ENCODE measurements at places on chromosomes 11 and 22. TPM values are rescaled to one million over a fixed set of nuclear protein-coding genes. Genes with fewer than 3 reads are reported as not detected.

GRCh38 chr11:23540101-23540561 lies 679.9 kb upstream of the CCDC179 start:
- peak; percentile 34 for DNase-seq

HORMAD2 gene
- not detected for total RNA-seq

GRCh38 chr22:19289475-19290161 lies 1.9 kb downstream of the CLTCL1 start:
- no peak for DNase-seq

LGR4 gene
- total RNA-seq: 51.4 TPM

DNA sequence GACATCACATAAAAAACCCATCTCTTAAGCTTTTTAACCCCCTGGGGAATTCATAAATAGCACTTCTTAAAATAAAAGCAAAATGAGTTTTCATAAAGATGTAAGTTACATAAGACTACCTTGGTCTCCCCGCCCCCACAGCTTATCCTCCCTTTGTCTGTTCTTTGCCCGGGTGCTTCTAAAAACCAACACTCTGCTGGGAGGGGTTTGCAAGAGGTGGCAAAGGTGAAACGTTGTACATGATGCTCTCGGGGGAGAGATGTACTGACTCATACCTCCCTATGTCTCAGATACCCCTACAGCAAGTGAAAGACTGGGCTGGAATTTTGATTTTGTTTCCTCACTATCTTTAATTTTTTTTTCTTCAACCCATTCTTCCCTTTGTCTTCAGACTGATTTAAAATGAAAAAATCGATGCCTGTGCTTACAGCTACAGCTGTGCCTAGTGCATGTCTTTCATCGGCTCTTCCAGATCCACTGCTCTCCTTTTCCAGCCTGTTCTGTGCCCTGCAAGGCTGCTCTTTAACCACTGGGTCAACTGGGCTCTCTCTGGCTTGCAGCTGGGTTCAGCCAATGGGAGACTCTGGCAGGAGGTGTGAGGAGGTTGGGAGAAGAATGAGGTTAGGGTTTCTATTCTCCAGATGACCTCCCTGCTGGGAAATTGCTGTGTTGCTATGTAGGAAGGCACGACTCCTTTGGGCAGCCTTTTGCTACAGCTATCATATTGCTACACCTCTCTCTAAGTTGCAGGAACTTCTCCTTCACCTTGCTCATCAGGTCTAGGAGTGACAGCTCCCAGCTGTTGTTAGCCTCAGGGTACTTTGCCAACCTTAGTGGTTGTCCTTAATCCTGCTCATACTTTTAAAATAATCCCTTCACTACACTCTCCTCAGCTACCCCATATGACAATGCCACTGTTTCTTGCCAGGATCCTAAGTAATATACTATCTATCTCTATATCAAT lies 266.5 kb downstream of the TENM4 start:
- no peak for DNase-seq

CTTN gene
- total RNA-seq: 498 TPM

DNA sequence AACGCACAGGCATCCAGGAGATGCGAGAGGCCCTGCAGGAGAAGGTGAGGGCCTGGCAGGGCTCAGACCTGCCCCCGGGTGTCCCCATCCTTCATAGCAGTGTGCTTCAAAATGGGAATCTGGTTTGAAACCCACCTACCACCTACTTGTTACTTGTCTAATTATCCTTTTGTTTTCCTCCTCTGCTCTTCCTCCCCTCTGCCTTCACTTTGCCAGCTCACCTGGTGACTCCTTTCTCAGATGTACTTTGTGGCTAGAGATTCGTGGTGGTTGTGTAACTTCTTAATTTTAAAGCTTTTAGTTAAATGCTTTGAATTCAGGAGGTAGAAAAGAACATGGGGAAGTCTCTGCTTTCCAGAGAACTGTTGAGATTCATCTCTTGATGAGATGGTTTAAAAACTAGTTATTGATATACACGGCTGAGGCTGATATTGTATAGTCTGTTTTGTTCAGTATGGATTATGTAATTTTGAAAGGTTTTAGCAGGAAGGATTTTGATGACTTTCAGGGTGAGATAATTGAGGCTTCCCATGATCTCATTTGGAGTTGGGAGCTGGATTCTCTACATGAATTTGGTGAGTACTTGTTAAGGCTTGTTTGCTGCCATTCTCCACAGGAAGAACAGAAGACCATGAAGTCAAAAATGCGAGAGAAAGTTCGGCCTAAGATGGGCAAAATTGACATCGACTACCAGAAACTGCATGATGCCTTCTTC lies 8.0 kb downstream of the SF3B2 start:
- no peak for DNase-seq

- no peak for DNase-seq
Observed at GRCh38 chr11:100964435-100964834, 165.2 kb downstream of the PGR start.

TTC36 gene
- 0.39 TPM for total RNA-seq

DNA sequence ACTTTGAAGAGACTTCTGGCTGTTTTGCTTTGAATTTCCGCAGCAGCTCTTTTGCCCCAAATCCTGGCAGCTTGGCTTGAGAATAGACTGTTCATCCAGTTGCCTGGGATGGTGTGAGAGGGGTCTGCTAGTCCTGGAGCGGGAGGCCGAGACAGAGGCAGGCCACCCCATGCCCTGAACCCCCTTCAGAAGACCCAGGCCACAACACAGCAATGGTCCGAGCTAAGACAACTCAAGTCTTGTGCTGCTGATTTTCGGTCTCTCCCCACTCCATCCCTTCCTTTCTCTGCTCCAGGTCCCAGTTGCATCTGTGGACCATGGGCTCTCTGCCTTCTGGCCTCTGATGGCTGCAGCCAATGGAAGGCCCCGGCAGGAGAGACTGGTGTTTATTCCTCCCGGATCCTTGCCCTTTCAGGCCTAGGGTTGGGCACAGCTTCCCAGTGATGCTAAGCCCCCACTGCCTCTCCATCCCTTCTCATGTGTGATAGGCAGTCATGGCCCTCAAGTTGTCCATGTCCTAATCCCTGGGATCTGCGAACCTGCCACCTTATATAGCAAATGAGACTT lies 31.9 kb upstream of the TP53I11 start:
- no peak for DNase-seq

- DNase-seq: no peak
Observed at GRCh38 chr11:108983636-108984420, 319.0 kb downstream of the DDX10 start.

GRCh38 chr22:43707648-43708047 lies 104.5 kb downstream of the EFCAB6 start:
- no peak for DNase-seq

- DNase-seq: peak; percentile 51
Observed at GRCh38 chr11:77557553-77557952, 32.2 kb upstream of the AQP11 start.

KRTAP5-8 gene
- not detected for total RNA-seq

ISX gene
- total RNA-seq: not detected

DNA sequence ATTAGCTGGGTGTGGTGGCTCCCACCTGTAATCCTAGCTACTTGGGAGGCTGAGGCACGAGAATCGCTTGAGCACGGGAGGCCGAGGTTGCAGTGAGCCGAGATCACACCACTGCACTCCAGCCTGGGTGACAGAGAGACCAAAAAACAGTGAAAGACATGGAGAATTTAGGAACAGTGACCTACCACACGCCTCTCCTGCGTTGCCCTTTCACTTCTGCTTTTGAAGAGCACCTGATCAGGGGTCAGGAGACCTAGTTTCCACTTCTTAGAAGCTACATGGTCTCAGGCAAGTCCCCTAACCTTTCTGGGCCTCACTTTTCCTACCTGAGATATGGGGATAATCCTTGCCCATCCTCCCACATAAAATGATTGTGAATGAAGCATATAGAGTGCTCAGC lies 12.2 kb downstream of the SLC35C1 start:
- DNase-seq: no peak

ANAPC15 gene
- 25.8 TPM for total RNA-seq

GRCh38 chr11:106077609-106078455 lies at the start of gene AASDHPPT:
Gene AASDHPPT, plus strand, starts transcription at chr11:106077662. Its CDS starts 49 bp downstream, at chr11:106077711.
- DNase-seq: peak; percentile 4

DNA sequence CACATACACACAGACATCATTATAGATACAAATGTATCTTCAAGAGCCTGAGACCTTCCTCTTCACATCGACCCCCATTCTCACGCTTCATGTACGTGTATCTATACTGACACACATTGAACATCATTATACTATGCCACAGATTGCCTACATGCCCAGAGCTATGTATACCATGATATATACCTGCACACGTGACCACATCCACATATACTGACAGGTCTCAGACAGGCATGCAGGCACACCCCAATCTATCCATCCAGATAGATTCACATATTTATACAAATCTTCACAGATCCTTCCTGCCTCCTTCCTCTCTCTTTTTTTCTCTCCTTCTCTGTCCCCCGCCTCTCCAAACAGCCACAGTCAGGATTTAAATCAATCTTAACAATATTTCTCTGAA lies 140.1 kb downstream of the CEP164 start:
- DNase-seq: no peak

DNA sequence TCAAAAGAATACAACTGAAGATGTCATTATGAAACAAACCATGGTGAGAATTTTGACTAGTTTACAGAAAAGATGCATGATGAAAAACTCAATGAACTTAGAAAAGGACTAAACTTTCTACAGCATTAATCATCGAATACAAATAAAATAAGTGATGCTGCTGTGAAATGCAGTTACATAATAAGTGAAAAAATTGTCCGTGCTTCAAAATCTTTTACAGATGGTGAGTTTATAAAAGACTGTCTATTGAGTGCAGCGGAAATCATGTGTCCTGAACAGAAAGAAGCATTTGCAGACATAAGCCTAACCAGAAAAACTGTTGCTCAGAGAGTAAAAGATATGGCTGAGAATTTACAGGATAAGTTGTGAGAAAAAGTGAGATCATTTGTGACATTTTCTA lies 33.8 kb downstream of the NEAT1 start:
- no peak for DNase-seq

MEI1 gene
- 0.68 TPM for total RNA-seq

DNA sequence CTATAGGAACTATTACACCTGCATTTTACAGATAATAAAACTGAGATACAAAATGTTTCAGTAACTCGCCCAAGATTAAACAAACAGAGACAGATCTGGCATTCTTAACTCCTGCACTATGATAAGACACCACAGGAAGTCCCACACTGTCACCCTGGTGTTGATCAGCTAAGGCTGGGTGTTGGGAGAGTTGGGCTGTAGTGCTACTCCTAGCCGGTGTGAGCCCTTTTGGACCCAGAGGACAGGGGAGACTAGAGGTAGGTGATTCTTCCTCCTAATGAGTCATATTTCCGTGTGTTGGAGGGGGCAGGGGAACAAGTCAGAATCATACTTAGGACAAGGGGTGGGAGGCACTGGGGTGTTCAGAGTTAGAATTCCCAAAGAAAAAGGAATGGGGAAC lies 353.2 kb upstream of the TENM4 start:
- no peak for DNase-seq

OR51M1 gene
- total RNA-seq: not detected

FAM111A gene
- total RNA-seq: 91.6 TPM

DNA sequence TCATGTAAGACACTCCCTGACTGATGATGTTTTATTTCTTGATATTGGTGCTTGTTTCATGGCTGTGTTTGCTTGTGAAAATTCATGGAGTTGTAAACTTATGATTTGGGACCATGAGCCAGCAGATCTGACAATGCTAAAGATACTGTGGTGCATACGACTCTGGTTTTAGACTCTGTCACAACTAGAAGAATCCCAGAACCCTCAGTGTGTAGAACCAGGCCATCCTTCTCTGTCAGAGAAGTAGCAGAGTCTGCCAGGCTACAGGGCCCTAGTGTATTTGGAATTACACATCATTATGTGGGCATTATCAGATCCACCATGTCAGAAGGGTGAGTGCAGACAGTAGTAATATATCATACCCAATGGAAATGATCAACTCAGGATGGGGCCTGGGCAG lies 209.8 kb upstream of the POU2AF2 start:
- DNase-seq: no peak

- DNase-seq: no peak
Observed at GRCh38 chr22:42443240-42444076, 11.3 kb upstream of the NFAM1 start.

GRCh38 chr22:20904980-20905355 lies 12.2 kb upstream of the CRKL start:
- DNase-seq: no peak

GRCh38 chr11:125154378-125155099 lies 10.0 kb upstream of the PKNOX2 start:
- no peak for DNase-seq

DNA sequence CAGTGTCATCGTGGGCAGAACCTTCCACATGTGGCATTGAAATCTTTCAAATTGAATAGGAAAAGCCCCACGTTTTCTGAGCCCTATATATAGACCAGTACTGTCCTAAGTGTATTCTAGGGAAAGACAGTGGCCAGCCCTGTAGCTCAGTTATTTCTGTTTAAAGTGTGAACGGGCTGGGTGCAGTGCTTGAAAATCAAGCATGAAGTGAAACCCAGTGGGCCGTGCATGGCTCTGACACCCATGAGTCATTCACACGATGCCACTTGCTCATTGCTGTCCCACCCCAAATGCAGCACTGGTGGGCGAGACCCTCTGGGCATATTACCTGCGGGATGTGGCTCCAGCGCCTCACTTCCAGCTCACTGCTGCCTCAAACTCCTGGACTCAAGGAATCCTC lies 29.8 kb upstream of the CCDC188 start:
- no peak for DNase-seq

- no peak for DNase-seq
Observed at GRCh38 chr11:2149460-2149859, 10.3 kb upstream of the IGF2 start.

- DNase-seq: no peak
Observed at GRCh38 chr11:33941637-33942160, 49.8 kb upstream of the LMO2 start.

GRCh38 chr11:86930957-86931547 lies 24.1 kb downstream of the FZD4 start:
- no peak for DNase-seq

ANGPTL5 gene
- not detected for total RNA-seq

ARHGAP8 gene
- total RNA-seq: 127 TPM

DNA sequence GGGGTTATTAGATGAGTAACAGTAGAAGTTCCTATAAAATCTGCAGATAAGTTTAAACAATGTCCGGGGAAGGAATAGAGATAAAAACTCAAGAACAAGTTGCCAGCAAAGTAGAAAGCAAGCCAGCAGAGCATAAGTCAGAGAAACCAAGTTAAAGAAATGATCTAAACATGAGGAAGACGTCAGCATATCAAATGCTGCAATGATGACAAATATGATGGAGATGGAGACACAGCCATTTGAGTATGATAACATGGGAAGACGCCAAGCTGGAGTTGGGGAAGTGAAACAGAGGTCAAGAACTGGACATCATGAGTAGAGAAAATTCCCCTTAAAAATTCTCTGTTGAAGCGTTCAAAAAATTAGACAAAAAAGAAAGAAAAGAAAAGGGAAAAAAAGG lies 571.5 kb downstream of the CNTN5 start:
- DNase-seq: no peak

KIRREL3 gene
- 0.15 TPM for total RNA-seq

GRCh38 chr11:35237351-35237750 lies 98.4 kb downstream of the CD44 start:
- DNase-seq: no peak

DNA sequence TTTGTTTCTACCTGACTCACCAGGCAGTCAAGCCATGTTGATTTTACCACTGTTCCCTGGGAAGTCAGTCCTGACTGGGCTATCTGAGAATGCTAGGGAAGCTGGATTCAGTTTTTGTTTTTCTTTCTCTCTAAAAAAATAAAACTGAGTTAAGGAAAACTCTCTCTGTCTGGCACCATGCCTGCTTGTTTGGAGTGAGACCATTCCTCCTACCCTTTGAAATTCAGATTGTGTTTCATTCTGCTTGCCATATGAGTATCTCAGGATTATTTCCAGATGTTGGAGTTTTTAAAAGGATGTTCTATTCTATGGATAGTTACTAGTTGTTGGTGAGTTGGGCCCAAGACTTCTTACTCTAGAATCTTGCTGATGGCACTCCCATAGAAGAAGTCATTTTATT lies 1917.0 kb downstream of the LRRC4C start:
- DNase-seq: no peak

PRDX5 gene
- 165 TPM for total RNA-seq
